ENCODE measurements at places on chromosomes 1 and 21. TPM values are rescaled to one million over a fixed set of nuclear protein-coding genes. Genes with fewer than 3 reads are reported as not detected.

- DNase-seq: no peak
These were observed 135.5 kb upstream of the GRIK3 start for GRCh38 chr1:37169743-37170275.

DNA sequence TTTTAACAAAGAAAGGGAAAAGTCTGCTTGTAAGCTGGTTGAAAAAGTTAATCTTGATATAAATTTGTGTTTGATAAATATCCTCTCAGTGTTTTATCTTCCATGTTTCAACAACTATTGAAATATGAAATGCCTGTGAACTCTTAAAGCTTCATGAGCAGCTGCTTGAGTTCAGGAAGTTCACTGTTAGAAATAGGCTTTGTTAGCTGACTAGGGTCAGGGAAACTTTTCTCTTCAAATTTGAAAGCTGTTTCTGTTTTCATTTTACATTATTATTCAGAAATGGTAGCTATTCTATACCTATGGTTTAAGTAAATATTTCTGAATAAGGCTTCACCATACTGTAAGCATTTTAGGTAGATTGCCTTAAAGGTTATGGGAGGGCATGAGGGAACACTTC is 191.7 kb downstream of the HS2ST1 start:
- no peak for DNase-seq

GRCh38 chr1:53137729-53138128 is 4.7 kb downstream of the SLC1A7 start:
- DNase-seq: no peak

GRCh38 chr1:116514708-116515525 is 55.9 kb downstream of the CD58 start:
- DNase-seq: no peak

GRCh38 chr1:207345644-207346477 is 24.4 kb downstream of the CD55 start:
- DNase-seq: no peak

- DNase-seq: no peak
These were observed 43.0 kb downstream of the GNB1 start for GRCh38 chr1:1847890-1848289.

DNA sequence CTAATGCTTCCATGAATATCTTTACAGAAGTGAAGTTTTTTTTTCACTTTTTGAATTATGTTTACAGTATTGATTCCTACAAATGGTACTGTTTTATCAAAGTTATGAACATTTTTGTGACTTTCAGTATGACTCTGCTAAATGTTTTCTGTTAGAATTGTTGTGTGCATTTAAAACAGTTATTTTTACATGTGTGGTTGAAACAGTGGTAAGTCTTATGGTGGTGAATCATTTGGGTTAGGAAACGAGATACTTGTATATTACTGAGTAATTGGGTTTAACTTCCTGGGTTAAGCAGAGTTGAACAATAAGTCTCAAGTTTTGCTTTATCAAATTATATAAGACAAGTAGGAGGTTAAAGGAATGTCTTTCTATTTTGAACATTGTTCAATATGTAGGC is 66.8 kb downstream of the VPS13D start:
- peak; percentile 47 for DNase-seq

DNA sequence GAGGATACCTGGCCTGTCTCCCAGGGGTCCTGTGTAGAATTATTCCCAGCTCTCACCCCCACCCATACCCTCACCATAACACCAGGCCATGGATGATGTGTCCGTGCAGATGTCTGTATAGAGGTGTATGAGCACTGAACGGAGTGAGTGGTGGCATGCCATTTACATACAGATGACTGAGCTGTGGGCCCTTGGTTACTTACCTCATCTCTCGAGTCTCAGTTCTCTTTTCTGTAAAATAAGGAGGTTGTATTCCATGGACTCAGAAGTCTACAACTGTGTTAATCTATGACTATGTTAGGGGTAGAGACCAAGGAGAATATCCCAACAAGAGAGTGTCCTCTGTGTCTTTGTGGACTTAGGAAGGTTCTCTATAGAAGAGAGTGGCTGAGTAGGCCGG is 65.6 kb upstream of the CD1D start:
- DNase-seq: no peak

DNA sequence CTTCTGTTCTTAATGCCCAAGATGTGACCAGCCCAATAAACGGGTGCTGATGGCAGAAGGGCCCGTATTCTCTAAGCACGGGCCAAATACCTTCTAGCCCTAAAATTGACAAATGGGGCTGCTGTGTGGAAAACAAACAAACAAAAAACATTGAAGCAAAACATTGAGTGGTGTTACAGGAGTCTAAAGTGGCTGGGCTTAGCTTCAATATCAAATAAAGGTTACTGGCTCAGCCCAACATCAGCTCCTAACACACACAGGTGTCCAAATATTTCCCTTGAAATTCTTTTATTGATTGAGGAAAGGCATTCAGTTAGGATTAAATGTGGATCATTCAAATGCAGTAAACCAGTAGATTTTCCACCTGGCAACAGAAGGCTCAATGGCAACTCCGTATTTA is 13.3 kb upstream of the TTF2 start:
- DNase-seq: no peak

DNA sequence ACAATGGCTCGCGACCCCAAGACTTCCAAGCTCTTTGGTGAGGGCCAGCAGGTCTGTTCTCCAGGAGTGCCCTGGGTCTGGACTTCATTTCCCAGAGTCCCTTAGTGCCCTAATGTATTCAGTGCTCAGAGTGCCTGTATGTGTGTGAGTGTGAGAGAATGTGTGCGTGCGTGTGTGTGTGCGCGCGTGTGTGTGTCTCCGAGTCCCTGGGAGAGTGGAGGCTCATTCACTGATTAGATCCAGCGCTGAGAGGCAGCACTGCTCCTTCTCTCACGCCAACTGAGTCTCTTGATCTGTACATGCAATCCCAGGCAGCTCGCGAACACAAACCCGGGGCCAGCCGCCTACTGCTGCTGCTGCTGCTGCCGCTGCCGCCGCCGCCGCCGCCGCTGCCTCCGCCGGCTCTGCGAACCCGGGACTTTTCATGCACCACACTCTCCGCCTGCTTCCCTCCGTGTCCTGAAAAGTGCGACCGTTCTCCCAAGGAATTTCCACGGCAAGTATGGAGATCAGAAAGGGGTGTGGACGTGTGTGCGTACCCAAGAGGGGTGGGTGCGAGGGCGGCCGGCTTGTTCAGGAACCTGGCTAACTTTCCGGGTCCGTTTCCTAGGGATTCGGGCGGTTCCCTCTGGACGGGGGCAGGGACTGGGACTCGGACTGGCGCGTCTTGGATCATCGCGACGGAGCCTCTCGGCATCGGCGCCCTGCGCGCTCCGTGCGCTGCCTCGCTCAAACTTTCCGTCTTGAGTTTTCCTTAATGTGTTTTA is at the start of gene RNF220:
Gene RNF220 (plus strand): TSS at position 225 of the 767 bp plus-strand sequence.
- DNase-seq: peak; percentile 81

Gene DDI2
- total RNA-seq: 13.0 TPM

Gene PAQR6
- 0.38 TPM for total RNA-seq

Gene AGBL4
- total RNA-seq: 0.13 TPM
